CD4-positive, alpha-beta T cell treated with Interferon gamma for 1 hour (primary cell): ENCODE measurements at places on chromosomes 7 and 10.

- no peak for DNase-seq
Measured at GRCh38 chr7:121436688-121437087, 40.6 kb upstream of the FAM3C start.

DNA sequence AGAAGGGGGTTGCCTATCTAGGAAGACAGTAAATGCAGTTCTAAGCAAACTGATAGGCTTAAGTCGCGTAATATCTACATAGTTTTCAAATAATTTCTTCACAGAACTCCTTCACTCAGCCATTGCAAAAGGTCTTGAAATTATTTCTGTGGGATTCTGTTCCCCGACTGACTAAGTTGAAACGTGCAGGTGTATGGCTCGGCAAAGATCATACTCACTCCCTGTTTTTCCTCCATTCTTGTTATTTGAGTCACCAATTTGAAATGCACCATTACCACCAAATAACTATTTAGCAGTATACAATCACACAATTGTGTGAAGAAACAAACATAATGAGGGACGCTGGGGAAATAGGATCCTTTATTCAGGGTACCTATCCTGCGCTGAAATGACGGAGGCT is 771.1 kb downstream of the GATA3 start:
- DNase-seq: no peak

GRCh38 chr7:112112822-112113255 is 93.4 kb downstream of the DOCK4 start:
- DNase-seq: no peak

DNA sequence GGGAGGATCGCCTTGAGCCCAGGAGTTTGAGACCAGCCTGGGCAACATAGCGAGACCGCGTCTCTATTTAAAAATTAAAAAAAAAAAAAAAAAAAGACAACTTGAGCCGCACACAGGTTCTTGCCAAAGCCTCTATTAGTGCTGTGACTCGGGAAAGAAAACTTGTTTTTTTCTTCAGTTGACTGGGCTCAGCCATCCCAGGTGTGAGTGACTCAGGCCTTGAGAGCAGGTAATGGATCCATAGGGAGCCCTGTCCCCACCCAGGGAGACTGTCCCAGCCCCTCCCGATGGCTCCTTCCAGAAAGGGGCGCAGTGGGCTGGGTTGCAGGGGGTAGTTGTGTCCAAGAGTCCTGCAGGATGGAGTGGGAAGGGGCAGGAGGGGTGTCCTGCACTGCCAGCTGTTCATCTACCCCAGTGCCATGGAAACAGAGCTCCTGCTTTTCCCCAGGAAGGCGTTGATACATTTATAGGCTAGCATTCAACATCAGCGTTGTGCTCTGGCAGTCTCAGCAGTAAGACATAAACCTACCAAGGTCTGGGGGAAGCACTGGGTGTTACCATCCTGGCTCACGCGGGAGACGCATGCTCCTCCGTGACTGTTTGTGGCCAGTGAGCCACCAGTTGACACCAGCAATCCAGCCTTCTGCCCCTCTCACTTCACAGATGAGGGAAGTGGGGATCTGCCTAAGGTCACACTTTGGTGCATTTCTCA is 126.6 kb downstream of the CUX1 start:
- no peak for DNase-seq
